ENCODE measurements at places on chromosomes 2 and 18. TPM values are rescaled to one million over a fixed set of nuclear protein-coding genes. Genes with fewer than 3 reads are reported as not detected.

Gene ASB18
- not detected for total RNA-seq

Gene DSC2
- total RNA-seq = 2.8 TPM

Gene ST6GAL2
- total RNA-seq = 21.9 TPM

Gene IL1B
- 13.5 TPM for total RNA-seq

Gene MAB21L4
- total RNA-seq = not detected

Gene IL36G
- total RNA-seq = 0.80 TPM

Gene GALR1
- total RNA-seq = not detected

Gene LINC00305
- total RNA-seq = not detected

Gene NCKAP5
- total RNA-seq = 8.4 TPM

Gene ATP6V1B1
- 0.40 TPM for total RNA-seq

Gene TMEM17
- 1.4 TPM for total RNA-seq

Gene TMEM200C
- 1.3 TPM for total RNA-seq

DNA sequence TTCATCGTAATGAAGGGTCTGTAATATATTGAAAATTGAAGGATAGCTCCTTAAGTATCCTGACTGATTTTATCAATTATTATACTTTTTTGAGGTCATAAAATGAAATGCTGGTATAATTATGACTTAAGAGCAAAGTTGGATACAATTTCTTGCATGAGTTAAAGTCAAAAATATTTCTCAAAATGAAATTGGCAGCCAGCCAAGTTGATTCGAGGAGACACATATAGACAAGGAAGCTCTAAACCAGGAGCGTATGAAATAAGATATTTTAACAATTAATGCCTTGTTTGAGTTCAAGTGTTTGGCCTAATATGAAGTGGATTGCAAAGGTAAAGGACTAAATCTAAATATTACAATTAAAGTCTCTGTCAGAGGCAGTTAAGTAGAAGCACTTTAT lies 260.4 kb upstream of the DSEL start:
- DNase-seq = no peak

DNA sequence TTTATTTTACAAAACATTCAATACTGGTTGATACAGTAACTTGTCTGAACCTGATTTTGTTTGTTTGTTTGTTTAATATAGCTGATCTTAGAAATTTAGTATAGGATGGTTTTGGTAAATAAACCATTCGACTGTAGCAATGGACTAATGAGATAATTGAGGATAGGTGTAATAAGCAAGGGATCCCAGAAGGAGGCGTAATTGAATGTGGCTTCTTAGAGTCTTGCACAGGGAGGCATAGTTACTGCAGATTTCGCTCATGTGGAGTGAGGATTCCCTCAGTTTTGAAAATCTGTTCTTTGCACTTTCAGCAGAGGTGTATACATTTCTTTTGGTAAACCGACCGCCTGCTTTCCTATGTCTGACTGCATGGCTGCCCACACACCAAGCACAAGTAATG lies 709.6 kb downstream of the SOCS6 start:
- DNase-seq = peak; percentile 9

DNA sequence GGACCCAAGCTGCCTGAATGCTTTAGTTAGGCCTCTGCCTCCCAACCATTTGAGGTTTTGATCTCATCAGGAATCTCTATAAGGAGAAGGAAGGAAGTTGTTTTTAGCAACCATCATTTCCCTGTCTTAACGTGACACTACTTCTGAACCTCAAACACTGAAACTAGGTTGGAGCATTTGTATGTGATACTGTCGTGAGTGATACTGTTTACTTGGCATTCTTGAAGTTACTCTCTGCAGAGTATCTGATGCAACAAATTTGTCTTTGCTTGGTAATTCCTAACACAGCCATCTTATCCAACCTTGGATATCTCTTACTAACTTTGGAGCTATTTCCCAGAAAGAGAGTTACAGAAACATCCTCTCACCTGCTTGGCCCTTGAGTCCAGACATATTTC lies 22.1 kb downstream of the TTLL4 start:
- no peak for DNase-seq

- no peak for DNase-seq
Measured at GRCh38 chr2:232393556-232393955, 13.1 kb upstream of the ALPG start.

DNA sequence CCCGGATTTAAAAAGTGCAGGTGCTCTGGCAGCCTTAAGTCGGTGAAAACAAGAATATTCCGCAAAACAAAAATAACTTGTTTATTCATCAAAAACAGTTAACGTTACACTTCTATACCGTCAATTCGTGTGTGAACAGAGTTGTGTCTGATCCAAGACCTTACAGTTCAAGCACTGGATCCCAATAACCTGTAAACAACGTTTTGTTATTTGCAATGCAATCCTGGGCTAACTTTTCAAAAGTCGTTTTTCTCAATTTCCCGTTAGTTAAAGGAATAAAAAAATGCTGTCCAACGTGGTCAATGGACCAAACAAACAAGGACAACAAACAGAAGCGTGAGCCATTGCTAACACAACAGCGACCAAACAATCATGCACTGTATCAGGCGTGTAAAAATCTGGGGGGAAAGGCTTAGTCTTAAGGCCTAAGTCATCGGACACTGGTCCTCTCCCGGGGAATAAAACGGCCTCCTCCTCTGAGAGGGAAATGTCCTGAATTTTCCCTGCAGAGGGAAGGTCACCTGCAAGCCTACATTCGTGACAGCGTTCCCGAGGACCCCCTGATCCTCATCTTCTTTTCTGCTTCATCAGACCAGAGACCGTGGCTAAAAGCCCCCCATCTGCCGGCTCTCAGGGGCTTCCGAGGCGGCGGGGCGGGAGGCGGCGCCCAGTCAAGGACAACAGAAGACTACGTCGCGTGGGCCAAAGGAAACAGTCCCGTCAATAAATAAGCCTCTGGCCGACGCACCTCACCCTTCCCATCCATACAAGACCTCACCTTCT lies 490 bp downstream of the NDUFS1 start:
- no peak for DNase-seq

DNA sequence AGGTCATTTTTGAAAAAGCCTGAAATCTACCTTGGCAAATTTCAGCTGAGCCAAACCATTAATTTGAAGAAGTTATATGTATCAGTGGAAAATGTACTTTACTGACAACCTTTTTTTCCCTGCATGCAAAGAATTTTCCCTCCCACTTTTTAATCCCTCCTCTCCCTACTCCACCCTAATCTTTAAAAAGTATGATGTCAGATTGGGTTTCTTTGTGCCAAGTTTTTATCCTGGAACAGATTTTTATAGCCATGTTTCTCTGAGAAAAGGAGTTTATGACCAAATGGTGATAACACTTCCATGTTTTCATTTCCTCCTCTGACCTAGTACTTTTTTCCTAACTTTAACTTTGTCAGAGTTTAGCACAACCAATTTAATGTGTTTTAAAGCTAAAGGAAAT lies 250.3 kb upstream of the FOSL2 start:
- DNase-seq = no peak

DNA sequence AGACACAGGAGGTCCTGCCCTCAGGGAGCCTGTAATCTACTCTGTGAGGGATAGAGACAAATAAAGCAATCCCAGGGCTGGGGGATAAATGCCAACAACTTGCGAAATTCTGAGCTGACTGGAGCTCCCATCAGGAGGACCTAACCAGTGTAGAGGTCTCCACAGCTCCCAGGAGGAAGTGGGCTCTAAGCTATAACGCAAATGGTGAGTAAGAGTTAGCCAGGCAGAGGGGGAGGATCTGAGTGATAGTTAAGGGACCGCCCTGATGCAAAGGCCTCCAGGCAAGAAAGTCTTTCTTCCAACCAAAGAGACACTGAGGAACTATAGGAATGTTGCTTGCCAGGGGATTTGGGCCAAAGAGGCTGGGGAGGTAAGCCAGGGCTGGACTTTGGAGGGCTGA lies 16.0 kb upstream of the ZNF532 start:
- DNase-seq = peak; percentile 57

DNA sequence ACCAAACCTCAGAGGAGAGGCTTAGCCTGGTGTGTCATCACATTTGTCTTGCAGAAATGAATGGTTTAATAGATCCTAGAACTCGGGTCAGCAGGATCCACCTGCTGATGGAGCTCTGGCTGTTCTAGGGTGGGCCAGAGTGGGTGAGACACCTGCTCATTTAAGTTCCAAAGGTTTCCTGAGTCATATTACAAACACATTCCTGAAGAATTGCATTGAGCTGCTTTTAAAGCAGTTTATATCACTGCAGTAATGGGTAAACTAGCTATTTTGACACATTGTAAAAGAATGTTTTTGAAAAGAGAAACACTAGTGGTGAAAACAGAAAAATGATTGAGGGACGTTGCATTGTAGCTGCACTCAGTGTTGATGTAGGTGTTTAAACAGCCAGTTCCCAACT lies 175.3 kb upstream of the TCF4 start:
- DNase-seq = peak; percentile 43

DNA sequence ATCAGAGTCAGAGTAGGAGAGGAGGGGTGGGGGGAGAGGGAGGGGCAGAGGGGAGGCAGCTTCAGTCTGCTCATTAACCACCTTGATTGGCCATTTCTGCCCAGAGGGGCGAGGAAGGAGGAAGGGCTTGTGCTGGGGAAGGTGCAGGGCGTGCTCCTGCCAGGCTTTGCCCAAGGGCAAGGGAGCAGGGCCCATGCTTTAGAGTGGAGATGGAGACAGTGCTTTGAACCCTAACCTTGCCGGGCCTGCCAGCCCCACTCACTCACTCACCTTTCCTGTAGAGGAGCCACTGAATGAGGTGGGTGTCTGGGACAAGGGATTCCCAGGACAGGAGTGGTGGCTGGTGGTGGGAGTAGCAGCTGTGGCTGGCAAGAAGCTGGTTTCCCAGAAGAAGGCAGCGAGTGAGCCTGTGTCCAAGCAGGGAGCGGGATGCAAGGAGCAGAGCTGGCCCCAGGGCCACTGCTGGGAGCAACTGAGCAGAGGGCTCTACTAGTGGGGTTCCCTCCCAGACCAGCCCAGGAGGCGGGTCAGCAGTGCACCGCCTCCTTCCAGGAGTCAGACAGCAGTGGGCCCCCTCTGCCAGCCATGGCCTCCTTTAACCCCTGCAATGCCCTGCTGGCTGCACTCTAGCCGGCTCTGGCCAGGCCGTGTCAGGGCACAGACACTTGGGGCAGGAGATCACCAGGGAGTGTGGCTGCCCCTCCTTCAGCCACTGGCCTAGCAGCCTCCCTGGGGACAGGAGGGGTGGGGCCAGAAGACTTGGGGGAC lies 3.6 kb upstream of the RUFY4 start:
- DNase-seq = no peak

DNA sequence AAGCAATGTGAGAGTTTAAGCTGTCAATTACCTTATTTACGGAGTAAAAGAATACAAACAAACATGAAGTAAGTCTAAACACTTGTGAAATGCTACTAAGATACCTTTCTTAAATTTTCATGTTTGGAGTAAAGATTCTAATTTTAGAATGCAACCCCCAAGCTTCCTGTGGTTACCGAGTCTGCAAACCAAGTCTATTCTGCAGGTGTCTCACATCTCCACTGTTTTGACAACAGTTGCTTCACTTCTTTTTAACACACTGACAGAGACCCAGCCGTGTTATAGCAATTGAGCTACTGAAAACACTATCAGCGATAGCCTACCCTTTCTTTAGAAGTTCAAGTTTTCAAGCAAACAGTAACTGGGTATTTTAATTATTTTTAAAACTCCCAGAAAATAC lies 608.3 kb downstream of the ERBB4 start:
- DNase-seq = no peak

- no peak for DNase-seq
Measured at GRCh38 chr2:191804766-191805165, 42.1 kb downstream of the CAVIN2 start.

DNA sequence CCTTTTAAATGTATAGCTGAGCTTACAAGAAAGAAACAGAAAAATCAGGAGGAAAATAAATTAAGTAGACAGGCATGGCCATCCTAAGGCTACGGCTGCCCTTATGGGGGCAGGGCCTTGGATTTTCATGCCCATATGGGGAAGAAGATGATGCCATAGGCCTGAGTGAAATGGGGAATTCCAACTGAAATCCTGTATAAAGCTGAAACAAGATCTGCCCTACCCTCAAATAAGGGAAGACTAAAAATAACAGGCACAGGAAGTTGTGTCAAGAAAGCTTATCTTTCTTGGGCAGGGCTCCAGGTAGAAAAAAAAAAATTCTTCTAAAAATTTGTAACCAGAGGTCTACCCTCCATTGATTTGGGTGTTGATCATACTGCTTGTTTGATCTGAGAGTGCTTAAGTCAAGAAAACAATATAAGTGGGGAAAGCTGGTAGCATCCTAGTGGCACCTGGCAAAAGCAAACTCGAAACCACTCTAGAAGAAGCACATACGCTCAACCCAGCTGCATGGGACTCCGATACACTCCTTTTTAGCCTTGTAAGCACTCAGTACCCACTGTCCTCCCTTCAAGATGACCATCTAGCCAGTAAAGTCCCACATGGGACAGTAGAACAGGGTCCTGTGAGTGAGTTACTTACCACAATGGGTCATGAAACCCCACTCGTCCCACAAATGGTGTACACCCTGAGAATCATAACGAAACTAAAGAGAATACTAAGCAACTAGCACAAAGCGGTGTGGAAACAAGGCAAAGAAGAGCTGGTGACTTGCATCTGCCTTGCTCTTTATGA lies 22.3 kb downstream of the DNAH7 start:
- DNase-seq = peak; percentile 56

DNA sequence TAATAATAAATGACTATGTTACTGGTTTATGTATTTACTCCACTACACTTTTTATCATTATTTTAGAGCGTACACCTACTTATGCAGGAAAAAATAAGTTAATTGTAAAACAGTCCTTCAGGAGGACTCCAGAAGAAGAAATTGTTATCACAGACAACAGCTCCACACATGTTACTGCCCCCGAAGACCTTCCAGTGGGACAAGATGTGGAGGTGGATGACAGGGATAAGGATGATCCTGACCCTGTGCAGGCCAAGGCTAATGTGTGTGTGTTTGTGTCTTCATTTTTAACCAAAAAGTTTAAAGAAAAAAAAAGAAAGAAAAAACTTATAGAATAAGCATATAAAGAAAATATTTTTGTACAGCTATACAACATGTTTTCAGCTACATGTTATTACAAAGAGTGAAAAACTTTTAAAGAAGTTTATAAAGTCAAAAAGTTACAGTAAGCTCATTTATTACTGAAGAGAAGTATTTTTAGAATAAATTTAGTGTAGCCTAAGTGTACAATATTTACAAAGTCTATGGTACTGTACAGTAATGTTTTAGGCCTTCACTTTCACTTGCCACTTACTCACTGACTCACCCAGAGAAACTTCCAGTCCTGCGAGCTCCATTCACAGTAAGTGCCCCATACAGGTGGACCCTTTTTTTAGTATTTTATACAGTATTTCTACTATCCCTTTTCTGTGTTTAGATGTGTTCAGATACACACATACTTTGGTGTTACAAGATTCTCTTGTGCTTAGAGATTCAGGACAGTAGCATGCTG lies 7.5 kb downstream of the TGFBRAP1 start:
- peak; percentile 20 for DNase-seq

GRCh38 chr2:98729652-98730051 lies 1.3 kb downstream of the MGAT4A start:
- DNase-seq = no peak

GRCh38 chr18:77702686-77703085 lies 453.0 kb downstream of the GALR1 start:
- peak; percentile 56 for DNase-seq

DNA sequence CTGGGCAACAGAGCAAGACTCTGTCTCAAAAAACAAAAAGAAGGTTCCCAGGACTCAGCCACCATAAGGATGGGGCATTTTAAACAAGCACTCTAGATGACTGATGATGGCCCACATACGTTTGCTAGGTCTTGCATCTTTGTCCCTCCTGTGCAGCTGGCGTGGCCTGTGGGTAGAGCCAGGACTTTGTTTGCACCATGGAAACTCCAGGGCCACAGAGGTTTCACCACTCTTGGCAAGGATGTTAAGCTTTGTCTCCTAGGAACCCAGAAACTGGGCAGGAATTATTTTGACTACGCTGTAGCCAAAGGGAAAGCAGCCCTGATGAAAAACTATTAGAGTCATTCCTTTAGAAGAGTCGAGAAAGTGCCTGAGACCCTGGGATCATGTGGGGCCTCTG lies 75.3 kb upstream of the STPG4 start:
- peak; percentile 58 for DNase-seq
